ENCODE measurements at places on chromosomes 12 and 14. TPM values are rescaled to one million over a fixed set of nuclear protein-coding genes. Genes with fewer than 3 reads are reported as not detected.

- peak; percentile 67 for DNase-seq
These were observed at the start of gene EFS for GRCh38 chr14:23365036-23365731. Gene EFS, minus strand, starts transcription at chr14:23365172. Its CDS starts 147 bp downstream, at chr14:23365025.

DNA sequence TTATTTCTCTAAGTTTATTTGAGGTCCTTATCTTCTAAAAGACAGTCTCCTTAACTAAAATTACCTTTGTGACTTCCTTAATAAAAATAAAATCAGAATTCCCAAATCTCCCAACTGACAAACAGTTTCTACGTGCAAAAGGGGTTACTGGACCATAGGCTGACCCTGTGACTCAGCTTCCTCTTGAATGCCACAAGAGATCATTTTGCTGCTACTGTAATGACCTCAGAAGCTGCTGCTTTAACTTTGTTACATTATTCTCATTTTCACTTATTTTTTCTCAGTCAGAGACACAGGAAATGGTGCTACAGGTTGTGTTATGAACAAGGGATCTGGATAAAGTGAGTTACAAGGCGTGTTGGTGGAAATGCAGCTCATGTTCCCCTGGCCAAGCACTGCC is 132.2 kb upstream of the TMTC2 start:
- DNase-seq: no peak

DNA sequence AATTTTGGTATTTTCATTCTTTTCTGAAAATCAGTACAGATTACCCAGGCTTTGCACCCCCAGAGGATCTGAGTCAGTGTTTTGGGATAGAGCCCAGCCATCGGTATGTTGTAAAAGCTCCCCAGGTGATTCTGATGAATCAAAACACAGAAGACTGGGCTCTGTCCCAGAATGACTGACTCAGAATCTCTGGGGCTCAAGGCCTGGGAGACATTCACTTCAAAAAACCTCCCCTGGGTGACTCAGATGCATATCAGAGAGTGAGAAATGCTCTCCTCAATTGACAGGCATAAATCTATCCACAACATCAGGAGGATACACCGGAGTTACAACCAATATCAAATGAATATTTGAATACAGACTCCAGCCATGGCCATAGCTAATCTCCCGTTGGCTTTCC is 32.6 kb downstream of the SLC35F4 start:
- no peak for DNase-seq

DNA sequence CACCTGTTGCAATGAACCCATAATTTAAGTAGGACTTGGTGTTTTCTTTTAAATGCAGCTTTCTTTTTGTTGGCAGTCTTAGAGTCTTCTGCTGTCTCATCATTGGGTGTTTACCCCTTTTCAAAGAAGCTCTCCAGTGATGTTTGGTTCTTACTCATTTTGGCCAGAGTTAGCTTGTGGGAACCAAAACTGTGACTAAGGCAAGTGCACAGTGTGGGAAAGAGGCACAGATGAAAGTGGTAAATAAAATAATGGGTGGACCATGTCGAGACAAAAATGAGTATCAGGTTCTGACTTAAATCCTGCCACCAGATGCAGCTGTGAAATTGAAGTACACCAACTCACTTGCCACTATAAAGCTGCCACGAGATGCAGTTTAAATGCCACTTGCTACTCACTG is 615.4 kb upstream of the MIS18BP1 start:
- no peak for DNase-seq

SERPINA3 gene
- polyA plus RNA-seq: 0.25 TPM

- DNase-seq: no peak
These were observed 186.6 kb upstream of the OTX2 start for GRCh38 chr14:56996721-56997399.
